Activated CD8-positive, alpha-beta T cell treated with anti-CD3 and anti-CD28 coated beads for 36 hours (primary cell): ENCODE measurements at places on chromosomes 5 and 9. TPM values are rescaled to one million over a fixed set of nuclear protein-coding genes. Genes with fewer than 3 reads are reported as not detected.

GPR150 gene
- 0.45 TPM for total RNA-seq

DND1 gene
- total RNA-seq: 3.2 TPM

SHISAL2B gene
- not detected for total RNA-seq

SH3GL2 gene
- not detected for total RNA-seq

DNA sequence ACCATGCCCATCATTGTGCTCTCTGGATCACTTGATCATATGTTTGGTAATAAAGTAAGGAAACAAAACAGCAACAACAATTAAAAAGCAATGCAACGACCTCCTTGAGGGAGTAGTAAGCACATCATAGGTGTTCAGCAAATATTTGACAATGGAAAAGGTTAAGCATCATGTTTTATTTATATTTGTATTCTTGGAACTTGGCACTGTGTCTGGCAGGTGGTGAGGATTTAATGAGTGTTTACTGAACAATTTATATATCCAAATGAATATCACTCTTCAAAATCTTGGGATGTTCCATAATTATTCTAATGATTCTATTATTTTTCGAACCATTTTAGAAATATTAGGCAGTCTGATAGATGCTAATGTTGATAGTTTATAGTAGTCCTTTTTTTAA lies 6.2 kb downstream of the PIP5K1B start:
- no peaks in the 10 kb centered on the region for H3K36me3 ChIP-seq
- H3K4me1 ChIP-seq: peaks cover 4% of the 10 kb centered on the region
- DNase-seq: no peak
- H3K4me3 ChIP-seq: no peak overlapping the region
- peaks cover 53% of the 10 kb centered on the region for H3K27me3 ChIP-seq
- H3K27ac ChIP-seq: no peak overlapping the region

DNA sequence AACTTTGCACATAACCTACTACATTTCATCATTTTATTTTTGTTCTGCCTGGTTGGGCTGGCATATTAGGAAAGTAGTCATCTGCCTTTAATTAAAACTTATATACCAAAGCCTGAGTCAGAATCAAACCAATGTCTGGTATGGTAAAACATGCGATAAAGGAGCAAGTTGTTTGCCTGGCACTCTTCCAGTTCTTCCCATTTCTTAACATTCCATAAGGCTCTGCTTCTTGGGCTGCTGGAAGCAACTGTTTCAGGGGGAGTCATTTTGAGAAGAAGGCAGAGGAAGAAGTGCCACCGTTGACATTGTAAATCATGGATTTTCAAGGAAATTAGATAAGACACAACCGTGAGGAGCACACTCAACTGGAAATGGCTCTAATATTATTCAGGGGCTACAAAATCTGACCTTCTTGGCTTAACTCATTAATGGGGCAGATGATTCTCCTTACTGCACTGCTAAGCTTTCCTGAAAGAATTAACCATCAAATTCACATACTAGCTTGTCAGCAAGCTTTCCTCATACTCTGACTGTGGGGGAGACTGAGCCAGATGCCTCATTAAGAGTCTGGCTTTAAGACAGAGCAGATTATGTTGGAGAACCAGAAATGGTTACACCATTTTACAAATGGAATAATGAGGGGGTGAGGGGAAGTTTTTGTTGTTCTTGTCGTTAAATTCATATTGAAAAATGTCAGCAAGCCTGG lies 391.0 kb downstream of the TMEM232 start:
- no peak overlapping the region for H3K27ac ChIP-seq
- H3K4me1 ChIP-seq: no peaks in the 10 kb centered on the region

- no peak overlapping the region for H3K27ac ChIP-seq
- no peak for DNase-seq
- peaks cover 3% of the 10 kb centered on the region for H3K27me3 ChIP-seq
- no peaks in the 10 kb centered on the region for H3K36me3 ChIP-seq
Observed at GRCh38 chr5:155834271-155834975, 492.5 kb upstream of the SGCD start.
